ENCODE measurements at places on chromosomes 7 and 10.

GRCh38 chr10:119395280-119396007 is 147.1 kb downstream of the RGS10 start:
- DNase-seq: no peak

DNA sequence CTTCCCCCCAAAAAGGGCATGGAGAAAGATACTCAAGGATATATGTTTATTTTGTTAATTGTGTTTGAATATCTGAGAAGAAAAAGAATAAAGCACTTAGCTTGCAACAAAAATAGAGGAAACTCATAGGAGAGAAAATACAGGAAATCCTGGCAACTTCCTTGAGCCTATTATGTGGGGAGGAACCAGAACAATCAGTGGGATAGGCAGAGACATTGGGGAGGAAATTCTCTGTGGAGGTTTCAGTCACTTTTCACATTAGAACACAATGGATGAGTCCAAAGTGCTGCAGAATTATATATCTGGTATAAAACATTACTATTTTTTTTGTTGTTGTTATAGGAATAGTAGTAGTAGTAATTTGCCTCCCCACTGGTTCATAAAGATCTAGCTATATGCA is 240.1 kb downstream of the THSD7A start:
- no peak for DNase-seq

DNA sequence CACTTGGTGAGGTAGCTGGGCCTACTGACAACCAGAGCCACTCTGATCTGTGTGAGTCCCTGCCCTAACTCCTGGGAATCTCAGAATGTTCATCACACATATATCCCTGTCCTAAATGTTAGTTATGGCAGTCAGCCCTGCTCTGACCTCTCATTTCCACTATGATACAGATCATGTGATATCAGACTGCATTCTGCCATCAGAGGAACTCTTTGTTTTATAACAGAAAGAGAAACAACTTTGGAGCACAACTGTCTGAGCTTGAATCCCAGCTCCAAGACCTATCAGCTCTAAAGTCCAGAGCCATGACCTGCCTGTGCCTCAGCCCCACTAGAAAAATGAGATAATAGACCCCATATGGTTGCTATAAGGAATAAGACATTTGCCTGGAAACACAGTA is 54.6 kb upstream of the ABCB4 start:
- DNase-seq: no peak

DNA sequence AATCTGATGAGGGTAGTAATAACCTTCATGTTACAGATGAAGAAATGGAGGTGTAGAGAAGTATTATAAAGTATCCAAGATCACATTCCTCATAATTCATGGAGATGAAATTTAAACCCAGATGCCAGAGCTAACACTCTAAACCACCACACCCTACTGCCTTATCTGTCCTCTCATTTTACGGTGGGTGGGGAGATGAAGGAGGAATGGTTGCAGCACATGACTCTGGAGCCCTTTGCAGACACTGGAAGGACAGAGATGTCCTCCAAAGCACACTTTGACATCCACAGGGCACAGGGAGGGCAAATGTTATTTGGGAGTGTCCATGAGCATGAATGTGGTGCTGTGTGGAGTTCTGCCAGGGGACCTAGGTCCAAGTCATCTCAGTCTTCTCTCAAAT is 1.1 kb downstream of the PLEKHS1 start:
- no peak for DNase-seq

- DNase-seq: peak; percentile 53
These were observed 183.0 kb upstream of the CTBP2 start for GRCh38 chr10:125343118-125343925.

DNA sequence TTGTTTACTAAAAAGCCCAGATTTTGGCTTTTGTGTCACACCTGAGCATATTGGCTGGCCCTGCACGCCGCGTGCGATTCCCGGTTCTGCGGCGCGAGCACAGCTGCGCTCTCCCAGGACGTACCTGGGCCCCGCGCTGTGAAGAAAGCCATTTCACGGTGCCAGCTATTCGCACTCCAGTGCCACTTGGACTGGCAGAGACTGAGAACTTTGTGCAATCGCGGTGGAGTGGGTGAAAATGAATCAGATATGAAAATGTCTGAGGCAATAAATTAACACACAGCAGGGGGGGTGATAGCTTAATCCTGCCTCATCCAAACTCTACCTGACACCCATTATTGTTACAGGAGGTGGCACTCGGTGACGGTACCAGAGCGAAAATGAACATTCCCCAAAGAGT is 330.1 kb upstream of the MGMT start:
- DNase-seq: no peak

GRCh38 chr10:95832216-95833041 is 75.3 kb upstream of the CC2D2B start:
- no peak for DNase-seq

GRCh38 chr10:29596356-29596755 is 38.4 kb downstream of the SVIL start:
- no peak for DNase-seq

GRCh38 chr7:122628651-122629411 is 70.1 kb downstream of the RNF133 start:
- DNase-seq: peak; percentile 40

GRCh38 chr7:42714356-42714755 is 197.5 kb downstream of the C7orf25 start:
- no peak for DNase-seq

DNA sequence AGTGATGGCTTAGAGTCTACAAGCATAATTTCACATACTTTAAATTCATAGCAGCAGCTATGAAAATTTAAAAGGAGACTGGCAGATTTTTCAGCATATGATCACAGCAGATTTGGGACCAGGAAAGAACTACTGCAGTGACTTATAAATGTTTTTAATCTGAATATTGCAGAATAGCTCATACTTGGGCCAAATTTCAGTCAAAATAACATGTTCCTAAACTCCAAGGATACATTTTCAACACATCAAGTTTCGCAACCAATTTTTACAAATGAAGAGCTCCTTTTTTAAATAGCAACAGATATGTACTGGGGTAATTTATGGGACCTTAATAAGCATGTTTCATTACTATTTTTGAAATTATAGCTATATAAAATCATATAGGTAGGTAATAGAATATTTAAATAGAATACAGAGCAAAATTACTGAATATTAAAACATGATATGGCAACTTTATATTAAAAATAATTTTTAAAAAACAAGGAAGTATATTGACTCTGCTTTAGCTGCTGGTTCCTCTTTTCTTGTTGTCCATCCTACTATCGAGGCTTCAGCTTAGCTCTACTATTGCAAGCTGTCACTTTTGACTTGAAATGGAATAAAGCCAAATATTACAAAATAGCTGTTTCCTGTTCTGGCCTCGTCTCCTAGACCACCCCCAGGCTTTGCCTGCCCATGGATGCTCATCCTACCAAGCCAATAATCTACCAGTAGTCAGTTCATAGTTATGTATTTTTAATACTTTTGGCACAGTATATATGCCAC is 123.1 kb downstream of the NRBF2 start:
- no peak for DNase-seq

GRCh38 chr7:4144811-4145510 is 537.1 kb upstream of the FOXK1 start:
- no peak for DNase-seq

DNA sequence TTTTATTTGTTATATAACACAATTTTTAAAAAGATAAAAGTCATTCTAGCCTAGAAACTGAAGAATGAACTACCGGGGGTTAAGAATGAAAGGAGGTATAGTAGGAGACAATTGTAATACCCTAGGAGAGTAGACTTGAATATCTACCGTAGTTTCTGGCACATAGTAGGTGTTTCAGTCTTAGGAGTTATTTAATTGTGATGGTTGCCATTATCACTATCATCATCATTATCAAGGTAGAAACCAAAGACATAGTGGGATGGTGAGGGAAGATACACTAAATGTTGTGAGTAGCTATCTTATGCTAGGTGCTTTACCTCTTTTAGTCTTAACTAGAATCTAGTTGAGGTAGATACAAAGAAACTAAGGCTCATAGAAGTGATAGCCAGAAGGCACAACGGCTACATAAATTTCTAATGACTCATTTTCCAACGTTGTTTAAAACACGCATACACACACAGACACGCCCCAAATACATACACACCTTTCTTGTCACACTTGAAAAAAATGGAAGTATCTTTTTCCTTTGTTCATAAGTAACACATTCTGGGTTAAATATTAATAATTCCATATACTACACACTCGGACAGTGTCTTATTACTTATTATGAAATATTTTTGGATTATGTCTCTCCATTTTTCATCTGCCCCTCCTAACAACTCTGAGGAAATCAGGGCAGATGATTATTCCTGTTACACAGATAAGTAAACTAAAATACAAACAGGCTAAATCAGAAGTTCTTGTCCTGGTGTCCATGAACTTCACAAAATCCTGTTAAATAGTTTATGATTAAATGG is 2.0 kb upstream of the ANLN start:
- DNase-seq: peak; percentile 54

- peak; percentile 44 for DNase-seq
These were observed 34.3 kb upstream of the PTF1A start for GRCh38 chr10:23157691-23158369.

DNA sequence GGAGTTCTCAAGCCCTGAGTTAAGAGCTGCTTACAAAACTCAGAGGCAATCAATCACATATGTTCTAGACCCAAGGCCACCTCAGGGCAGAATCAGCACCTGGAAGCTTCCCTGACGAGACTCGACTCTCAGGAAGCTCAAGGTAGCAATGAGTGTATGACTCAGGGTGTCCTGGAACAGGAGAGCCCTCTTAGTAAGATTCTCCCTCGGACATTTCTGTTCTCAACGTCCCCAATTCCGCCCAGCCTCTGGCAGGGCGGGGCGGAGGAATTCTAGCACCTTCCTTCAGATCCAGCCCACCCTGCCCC is 39.6 kb upstream of the PROSER2 start:
- no peak for DNase-seq

Measured in ACHN (cell line).